PC-9 (cell line): ENCODE measurements at places on chromosomes 3 and 15.
A peak's percentile ranks its signal among the peaks of the same experiment; 100 is the strongest.

- DNase-seq = no peak
These were observed 2.5 kb downstream of the AP4E1 start for GRCh38 chr15:50911001-50911400.

- no peak for DNase-seq
These were observed 168.8 kb upstream of the MANF start for GRCh38 chr3:51216291-51216690.

- DNase-seq = peak; percentile 78
These were observed at the start of gene ULK3 for GRCh38 chr15:74842581-74843444. TSS of gene ULK3 (minus strand) at chr15:74843156. CDS start at chr15:74843105, 51 bp downstream.

GRCh38 chr15:50876260-50876988 lies 32.1 kb upstream of the AP4E1 start:
- no peak for DNase-seq

DNA sequence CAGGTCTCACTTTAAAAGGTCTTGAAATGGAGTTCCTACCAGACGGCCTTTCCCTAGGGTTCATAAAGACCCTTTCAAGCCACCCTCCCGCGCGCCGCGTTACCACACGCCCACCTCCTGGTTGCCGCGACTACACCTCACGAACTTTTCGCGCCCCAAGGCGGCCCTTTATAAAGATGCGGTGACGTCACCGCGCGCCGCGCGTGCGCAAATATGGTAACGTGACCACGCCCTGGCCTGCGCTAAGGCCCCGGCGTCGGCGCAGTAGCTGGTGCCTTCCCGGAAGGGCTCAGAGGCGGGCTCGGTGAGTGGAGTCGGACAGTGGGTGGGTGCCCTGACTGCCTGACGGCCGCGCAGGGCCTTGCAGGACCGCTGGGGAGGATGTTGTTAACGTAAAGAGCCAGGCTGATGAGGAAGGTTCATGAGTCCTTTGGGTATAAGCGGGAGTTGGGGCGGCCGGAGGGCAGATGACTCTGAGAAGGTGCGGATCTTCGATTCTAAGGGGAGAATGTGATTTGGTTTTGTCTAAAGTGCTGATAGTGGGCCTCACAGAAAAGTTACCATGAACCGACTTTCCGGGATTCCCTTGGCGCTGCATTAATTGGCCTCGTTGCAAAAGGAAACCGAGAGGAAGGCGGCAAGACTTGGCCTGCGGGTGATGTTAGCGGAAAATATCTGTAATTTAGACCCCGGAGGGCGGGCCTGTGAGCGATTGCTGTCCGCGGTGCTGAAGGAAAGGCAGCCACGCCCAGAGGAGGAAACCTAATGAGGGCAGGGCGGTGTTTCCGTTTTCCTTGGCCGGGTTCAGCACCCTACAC lies 54.4 kb downstream of the FEZF2 start:
- peak; percentile 61 for DNase-seq

GRCh38 chr15:66700412-66700801 lies 1.6 kb upstream of the SMAD6 start:
- no peak for DNase-seq

GRCh38 chr3:189860296-189860695 lies 229.1 kb downstream of the TP63 start:
- no peak for DNase-seq

- DNase-seq = no peak
These were observed 12.7 kb downstream of the HMCES start for GRCh38 chr3:129291236-129291886.

DNA sequence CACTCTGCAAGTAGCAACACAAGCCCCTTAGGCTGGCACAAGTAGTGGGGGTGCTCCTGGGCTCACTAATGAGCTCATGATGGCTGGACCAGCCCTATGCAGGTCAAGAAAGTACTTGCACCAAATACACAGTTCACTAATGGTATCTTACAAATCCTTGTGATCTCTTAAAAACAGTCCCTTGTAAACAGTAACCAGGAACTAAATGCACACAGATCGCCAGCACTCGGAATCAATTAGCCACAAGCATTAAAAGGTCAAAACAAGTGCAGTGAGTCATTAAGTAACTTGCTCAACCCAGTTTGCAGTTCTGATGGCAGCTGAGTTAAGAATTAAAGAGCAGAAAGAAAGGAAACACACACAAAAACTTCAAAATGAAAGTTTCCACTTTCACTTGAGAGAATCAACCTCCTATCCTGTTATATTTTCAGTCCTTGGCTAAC lies 43.2 kb downstream of the ARHGEF3 start:
- peak; percentile 55 for DNase-seq

GRCh38 chr15:58594898-58595297 lies 154.6 kb downstream of the ADAM10 start:
- DNase-seq = no peak

DNA sequence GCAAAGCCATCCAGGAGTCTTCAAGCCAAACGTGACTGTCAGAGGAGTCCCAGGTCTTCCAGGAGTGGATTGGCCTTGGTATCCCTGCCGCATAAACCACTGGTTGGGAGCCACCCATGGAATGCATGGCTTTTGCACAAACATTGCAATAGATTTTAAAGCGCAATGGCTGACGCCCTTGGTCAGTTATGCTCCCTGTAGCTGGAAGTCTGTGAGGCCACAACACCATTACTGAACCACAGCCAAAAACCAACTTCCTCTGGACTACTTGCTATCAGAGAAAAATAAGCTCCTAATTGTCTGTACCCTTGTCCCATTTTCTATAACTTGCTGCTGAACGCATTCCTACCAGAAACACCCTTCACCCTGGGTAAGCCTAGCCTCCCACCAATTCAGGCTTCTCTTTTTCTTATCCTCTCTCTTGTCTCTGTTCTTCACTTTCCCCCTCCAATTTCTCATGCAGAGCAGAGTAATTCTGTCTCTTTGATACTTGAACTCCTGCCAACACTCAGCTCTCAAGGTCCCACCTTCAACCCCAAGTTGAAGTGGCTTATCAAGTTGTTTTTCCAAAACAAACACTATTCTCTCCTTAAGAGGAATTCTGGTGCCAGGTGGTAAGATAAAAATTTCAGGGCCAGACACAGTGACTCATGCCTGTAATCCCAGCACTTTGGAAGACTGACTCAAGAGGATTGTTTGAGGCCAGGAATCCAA lies 176.4 kb upstream of the UBE2E1 start:
- DNase-seq = peak; percentile 20

GRCh38 chr3:169558371-169558770 lies 105.1 kb downstream of the MECOM start:
- DNase-seq = no peak

DNA sequence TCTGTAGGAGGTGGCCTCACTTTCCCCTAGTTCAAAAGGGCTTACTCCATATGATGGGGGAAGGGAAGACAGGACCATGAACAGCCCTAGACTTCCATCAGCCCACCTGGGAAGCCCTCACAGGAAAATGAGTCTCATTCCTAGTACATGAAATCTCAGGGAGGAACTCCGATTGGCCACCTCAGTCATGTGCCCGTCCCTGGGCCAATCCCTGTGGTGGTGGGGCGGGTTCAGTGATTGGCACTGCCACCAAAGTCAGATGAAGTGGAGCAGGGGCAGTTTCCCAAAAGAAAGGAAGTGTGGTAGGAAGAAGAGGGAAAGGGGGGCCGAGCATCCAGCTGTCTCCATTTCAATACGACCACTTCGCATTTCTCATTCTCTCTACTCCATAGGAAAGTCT lies 25.9 kb upstream of the GP9 start:
- no peak for DNase-seq

- DNase-seq = no peak
These were observed 7.0 kb upstream of the RFT1 start for GRCh38 chr3:53137221-53137620.

DNA sequence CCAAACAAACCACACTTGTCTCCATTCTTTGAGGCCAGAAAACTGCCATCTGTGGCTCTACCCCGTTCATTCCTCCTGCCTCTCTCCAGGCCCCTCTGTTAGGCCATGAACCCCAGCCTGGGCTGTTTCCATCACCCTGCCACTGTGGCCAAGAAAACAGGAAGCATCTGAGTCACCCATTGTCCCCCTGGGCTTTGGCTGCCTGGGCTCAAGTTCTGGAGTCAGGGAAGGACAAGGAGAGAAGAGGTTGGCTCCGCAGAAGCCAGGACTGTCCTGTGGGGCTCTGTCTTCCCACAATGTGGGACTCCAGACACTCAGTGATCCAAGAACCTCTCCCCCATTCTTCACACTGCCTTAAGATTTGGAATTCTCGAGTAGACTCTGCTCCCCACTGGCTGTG lies 14.8 kb upstream of the LCTL start:
- DNase-seq = no peak

DNA sequence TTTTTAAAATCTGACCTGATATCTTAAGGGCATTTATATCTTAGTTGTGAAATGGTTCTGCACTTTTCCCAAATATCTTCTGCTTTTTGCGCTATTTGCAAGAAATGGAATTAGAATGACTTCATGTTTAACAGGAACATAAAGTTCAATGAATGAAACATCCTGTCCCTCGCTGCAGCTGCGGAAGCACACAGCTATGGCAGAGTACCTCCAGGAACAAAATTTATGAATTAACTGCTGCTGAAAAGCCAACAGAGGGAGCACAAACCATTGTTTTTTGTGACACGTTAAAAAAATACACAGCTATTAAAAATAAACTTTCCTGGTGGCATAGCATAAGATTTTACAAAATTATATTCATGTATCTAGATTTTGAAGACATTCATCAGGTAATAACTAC lies 404.4 kb upstream of the MDFIC2 start:
- DNase-seq = no peak

DNA sequence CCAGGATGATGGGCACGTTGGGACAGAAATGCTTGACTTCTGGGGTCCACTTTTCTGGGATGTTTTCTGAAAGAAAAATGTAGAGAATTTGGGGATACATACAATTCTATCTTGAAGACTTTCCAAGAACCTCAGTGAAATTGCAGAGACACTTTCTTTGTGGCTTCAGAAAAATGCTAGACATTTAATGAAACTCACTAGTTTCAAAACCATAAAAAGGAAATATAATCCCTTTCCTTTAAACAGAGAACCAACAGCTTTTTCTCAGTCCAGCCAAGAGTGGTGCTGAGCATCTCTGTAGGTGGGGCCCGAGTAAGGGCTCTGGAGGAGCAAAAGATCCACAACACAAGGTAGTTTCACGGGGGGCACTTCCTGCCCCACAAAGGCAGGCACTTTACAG lies 4.4 kb upstream of the GPX1 start:
- DNase-seq = no peak

GRCh38 chr3:24111711-24112110 lies 166.6 kb downstream of the NR1D2 start:
- DNase-seq = no peak

- DNase-seq = no peak
These were observed 76.9 kb downstream of the TIMP4 start for GRCh38 chr3:12081826-12082225.

GRCh38 chr3:43231276-43232000 lies 54.9 kb upstream of the SNRK start:
- DNase-seq = no peak

GRCh38 chr3:53223541-53223966 lies 32.3 kb downstream of the TKT start:
- no peak for DNase-seq

DNA sequence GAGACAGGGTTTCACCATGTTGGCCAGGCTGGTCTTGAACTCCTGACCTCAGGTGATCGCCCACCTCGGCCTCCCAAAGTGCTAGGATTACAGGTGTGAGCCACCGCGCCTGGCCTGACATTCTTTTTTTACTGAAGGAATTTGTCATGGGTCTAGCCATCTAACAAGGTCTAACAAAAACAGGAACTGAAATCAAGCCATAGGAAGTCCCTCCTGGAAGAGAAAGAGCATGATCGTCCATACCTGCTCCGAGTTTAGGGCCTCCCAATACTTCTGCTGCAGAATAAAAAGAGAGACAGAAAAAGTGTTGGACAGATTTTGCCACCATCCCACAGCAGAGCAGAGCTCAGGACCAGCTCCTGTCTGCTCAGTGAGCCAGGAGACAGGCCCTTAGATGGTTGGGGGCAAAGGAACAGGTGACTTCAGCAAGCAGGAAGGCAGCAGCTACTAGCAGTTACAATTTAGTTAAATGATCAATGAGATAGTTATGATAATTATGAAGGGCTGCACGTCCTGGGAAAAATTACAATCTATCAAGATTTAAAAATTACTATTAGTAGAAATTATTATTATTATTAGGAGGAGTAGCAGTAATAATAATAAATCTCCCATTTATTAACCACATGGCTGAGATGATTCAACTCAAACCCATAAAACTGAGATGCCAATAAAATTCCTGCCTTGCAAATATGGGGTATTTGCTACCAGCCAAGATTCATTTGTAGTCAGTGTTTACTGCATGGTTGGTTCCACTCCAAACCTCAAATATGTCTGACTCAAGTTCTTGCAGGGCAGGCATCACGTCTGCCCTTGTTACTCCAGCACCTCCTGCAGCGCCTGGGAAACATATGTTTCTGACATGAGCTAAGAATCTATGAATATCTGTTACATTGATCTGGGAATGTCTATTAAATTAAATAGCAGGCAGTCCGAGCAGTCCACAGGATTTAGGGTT lies 40.1 kb downstream of the TMEM44 start:
- DNase-seq = peak; percentile 100

DNA sequence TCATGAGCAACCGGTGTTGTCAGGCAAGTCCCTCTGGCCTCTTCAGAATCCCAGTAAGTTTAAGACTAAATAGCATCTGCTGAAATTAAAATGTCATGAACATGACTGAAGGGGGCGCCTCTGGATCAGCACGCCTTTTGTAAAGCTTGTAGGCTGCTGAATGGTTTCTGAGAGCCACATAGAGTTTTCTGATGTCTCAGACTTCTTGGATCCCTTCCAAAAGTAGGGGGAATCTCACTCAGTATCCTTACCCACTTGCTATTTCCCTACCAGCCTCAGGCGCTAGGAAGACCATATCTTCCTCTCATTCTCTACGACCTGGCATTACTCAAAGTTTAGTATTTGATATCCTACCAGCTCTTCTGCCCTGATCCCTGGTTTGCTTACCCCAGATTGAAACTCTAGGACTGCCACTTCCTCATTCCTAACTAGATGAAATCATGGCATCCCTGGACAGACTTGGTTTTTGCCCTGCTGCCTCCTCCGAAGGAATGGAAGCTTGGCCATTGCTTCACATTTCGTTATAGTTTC lies 62.7 kb upstream of the CD47 start:
- DNase-seq = peak; percentile 75

- no peak for DNase-seq
These were observed 298.6 kb upstream of the ZNF717 start for GRCh38 chr3:76083992-76084391.

- DNase-seq = no peak
These were observed 81.9 kb downstream of the SUMF1 start for GRCh38 chr3:4385201-4385600.

DNA sequence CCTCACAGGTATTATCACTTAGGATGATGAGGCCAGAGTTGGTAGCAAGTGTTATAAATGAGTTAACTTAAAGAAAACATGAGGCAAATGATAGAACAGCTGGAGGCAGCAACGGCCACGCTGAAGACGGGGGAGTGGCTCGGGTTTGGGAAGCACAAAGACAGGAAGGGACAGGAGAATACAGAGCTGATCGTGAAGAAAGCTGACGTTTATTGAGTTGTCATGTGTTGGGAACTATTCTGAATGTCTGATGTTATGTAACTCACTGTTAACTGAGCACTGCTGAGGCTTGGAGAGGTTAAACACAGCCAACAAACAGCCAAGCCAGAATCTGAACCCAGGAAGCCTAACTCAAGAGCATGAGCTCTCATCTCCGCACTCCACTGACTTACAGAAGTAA lies 42.3 kb downstream of the FGD5 start:
- DNase-seq = no peak

- DNase-seq = no peak
These were observed 793.5 kb upstream of the CADM2 start for GRCh38 chr3:84165328-84165727.
